ENCODE measurements at places on chromosomes 5 and 9. TPM values are rescaled to one million over a fixed set of nuclear protein-coding genes. Genes with fewer than 3 reads are reported as not detected.

The GMCL2 gene
- polyA plus RNA-seq: 0.08 TPM

The AGXT2 gene
- polyA plus RNA-seq: 28.1 TPM

The CDH12 gene
- 8.0 TPM for polyA plus RNA-seq

The FOXD4L4 gene
- 0.12 TPM for polyA plus RNA-seq

All from renal cortex interstitium (tissue), 15 donors.